ENCODE measurements at places on chromosomes 2 and 18. TPM values are rescaled to one million over a fixed set of nuclear protein-coding genes. Genes with fewer than 3 reads are reported as not detected.

The ANO7 gene
- 0.22 TPM for total RNA-seq

The KCNE4 gene
- total RNA-seq, result 3.1 TPM

The EFR3B gene
- 0.57 TPM for total RNA-seq

The GCG gene
- not detected for total RNA-seq

The PDE11A gene
- total RNA-seq, result 0.43 TPM

The ANKRD30B gene
- total RNA-seq, result 0.88 TPM

The REEP1 gene
- not detected for total RNA-seq

The TWIST2 gene
- total RNA-seq, result 66.4 TPM

The TMEM169 gene
- 0.14 TPM for total RNA-seq

The GPATCH11 gene
- 3.7 TPM for total RNA-seq

The MERTK gene
- 0.44 TPM for total RNA-seq

The KRTCAP3 gene
- not detected for total RNA-seq

The ASTL gene
- not detected for total RNA-seq

The CCDC178 gene
- under 0.01 TPM for total RNA-seq

The LIMS2 gene
- total RNA-seq, result 9.6 TPM

The CRIM1 gene
- 365 TPM for total RNA-seq

The CLHC1 gene
- total RNA-seq, result 7.2 TPM

Measured in placental pericyte (primary cell).